ENCODE measurements at places on chromosomes 6 and 20.

DNA sequence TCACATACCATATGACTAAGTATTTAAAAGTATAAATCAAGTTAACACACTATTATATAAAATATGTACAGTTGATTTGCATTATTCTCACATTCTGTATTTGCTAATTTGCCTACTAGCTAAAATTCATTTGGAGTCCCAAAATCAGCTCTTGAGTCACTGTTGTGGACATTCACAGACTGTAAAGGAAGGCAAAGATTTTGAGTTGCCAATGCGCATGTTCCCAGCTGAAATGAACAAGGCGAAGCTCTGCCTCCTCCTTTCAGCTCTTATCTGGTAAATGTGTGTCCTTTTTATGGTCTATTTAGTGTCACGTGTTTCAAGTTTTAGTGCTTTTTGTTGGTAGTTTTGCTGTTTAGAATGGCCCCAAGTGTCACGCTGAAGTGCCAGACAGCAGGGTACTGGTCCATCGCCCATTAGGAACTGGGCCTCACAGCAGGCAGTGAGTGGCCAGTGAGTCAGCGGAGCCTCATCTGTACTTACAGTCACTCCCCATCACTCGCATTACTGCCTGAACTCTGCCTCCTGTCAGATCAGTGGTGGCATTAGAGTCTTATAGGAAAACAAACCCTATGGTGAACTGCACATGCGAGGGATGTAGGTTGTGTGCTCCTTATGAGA, 87.2 kb upstream of the ADTRP start:
- DNase-seq, result no peak

DNA sequence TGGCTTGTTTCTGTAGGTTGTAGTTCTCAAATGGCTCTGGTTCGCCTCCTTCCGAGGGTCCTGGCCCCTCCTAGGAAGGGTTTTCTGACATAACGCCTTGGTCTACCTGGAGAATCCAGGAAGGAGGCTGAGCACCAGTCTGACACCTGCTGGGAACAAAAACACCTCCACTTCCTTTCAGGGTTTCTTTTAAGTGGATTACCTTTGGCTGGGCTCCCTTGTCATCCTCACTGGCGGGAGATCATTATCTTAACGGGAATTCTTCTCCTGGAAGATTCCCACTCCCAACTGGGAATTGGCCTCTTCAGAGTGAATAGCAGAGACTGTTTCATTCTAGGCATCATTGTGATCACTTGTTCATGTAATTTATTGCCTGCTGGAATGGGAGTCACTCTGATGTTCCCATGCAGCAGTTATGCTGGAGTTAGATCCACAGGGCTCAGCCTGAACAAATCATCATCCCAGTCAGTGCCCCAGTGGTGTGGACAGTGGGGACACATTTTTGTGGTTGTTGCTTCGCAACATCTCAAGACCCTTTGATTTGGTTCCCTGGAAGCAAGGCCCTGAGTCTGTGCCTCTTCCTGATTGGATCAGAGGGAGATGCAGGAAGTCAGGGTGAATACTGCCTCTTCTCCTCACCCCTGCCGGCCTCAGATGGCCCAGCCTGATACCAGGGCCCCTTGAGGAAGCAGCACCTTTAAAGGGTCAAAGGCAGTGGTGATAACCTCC, 49.1 kb downstream of the LYRM2 start:
- DNase-seq, result no peak

DNA sequence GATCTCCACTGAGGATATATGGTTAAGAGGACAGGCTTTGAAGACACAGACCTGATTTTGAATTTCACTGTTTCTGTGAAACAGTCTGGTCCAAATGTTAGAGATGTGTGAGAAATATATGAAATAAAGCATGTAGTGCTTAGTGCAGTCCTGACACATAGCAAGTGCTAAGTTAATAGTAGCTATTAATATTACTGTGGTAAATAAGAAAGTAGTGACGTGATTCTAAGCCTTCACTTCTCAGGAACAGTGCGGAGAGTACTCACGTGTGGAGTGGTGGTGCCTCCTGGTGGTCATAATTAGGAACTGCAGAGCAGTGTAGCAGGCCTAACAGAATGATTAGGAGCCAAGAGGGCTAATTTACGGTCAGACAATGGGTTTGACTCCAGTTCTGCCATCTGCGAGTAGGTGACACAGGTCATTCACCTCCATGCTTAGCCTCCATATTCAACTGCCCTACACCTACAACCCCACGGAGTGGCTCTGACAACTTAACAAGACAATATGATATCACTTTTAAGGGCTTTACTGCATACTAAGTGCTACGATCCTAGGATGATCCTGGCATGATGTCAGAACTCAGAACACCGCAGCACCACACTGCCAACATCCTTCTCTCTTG, 106.2 kb downstream of the JPH2 start:
- no peak for DNase-seq

DNA sequence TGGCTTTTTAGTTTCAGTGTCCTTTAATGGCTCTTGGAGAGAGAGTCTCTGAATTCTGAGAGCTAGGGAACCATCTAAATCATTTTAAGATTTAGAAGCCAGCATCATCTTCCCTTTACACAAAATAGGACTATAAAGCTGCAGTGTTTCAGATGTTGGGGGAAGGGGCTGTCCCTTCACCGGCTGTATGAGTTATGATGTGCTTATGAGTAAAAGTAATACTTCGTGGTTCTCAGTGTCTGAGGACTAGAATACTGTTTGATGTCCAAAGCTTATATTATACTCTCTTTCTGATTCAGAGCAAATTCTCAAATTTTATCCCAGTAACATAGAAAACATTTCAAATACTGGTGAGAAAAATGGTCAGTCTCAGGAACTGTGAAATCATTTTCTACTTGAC, 63.5 kb upstream of the FAM8A1 start:
- DNase-seq, result no peak

GRCh38 chr20:63322933-63323273, 29.9 kb downstream of the COL20A1 start:
- no peak for DNase-seq

DNA sequence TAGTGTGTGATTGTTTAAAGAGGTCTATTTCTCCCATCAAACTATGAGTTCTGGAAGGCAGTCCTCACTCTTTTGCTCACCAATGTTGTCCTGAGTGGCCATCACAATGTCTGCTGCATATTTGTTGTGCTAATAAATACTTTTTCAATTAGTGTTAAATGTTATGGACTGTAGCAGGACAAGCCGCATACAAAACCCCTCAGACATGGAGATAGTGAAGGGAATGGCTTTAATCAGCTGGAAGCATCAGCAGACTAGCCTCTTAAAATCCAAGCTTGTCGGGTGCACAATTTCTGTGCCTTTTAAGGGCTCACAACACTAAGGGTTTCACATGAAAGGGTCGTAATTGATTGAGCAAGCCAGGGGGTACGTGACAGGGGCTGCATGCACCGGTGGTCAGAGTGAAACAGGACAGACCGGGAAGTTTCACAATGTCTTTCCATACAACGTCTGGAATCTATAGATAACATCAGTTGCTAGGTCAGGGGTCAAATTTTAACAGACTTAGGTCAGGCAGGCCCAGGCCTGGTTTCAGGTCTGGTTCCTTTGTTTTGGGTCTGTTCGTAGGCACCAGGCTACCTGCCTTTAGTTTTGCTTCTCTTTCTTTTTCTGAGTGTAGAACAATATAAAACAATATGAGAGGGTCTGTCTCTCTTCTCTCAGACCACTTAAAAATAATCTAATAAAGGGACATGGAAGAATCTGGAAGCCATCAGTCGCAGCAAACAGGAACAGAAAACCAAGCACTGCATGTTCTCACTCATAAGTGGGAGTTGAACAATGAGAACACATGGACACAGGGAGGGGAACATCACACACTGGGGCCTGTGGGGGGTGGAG, 327.6 kb upstream of the HTR1E start:
- no peak for DNase-seq

DNA sequence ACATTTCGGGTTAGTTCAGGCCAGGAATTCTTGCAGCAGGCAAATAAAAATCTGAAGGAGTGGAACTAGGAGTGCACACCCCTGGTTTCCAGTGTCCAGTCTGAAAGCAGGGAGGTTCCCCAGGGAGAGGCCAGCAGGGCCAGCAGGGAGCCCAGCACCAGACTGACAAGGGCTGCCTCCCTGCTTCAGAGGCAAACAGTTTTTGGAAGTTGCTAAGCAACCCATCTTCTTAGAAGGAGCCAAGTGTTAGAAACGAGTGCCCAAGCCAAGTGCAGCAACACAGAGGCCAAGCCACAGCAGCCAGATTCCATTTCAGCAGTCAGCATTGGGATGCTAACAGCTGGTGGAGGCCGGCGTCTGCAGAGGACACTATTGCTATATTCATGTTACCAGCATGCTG, 179.1 kb downstream of the SYNDIG1 start:
- DNase-seq, result no peak

DNA sequence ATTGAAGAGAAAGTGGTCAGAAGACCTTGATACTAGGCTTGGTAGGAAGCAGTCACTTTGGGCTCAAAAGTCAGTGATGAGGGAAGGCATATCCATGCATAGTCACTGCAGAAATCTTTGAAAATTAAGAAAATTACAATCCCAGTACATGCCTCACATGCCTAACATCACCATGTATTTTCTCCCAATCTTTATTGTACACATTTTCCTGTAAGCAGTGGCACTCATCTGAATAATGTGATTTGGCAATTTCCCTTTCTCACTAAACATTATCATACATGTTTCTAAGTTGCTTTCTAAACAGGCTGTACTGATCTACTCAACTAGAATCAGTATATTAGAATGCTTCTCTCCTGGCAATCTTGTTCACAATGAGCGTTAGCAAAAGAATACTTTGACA, 280.7 kb upstream of the SUPT3H start:
- DNase-seq, result no peak

DNA sequence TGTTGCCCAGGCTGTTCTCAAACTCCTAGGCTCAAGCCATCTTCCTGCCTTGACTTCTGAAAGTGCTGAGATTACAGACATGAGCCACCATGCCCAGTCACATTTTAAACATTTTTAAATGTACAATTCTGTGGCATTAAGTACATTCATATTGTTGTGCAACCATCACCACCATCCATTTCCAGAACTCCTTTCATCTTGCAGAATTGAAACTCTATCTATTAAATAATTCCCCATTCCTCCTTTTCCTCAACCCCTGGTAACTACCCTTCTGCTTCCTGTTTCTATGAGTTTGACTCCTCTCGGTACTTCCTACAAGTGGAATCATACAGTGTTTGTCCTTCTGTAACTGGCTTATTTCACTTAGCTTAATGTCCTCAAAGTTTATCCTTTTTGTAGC, 103.8 kb upstream of the NAA20 start:
- DNase-seq, result no peak

GRCh38 chr6:110776413-110776812, 38.9 kb downstream of the CDK19 start:
- no peak for DNase-seq

- peak; percentile 29 for DNase-seq
Observed at GRCh38 chr20:51404297-51405060, 138.0 kb downstream of the NFATC2 start.

GRCh38 chr6:3209114-3210023, 18.1 kb downstream of the TUBB2B start:
- peak; percentile 14 for DNase-seq

- no peak for DNase-seq
Observed at GRCh38 chr6:17653198-17653882, 53.2 kb downstream of the FAM8A1 start.

Measured in esophagus squamous epithelium (tissue), 5 donors.